Stimulated activated CD8-positive, alpha-beta memory T cell treated with anti-CD3 and anti-CD28 coated beads, Interleukin-4, amount 100 ng/mL, for 1 hour (primary cell): ENCODE measurements at places on chromosomes 5 and 9.

- no peak for DNase-seq
These were observed 11.3 kb downstream of the DBN1 start for GRCh38 chr5:177462021-177462670.

GRCh38 chr9:121949364-121949763 is 143.7 kb downstream of the TTLL11 start:
- no peak for DNase-seq

DNA sequence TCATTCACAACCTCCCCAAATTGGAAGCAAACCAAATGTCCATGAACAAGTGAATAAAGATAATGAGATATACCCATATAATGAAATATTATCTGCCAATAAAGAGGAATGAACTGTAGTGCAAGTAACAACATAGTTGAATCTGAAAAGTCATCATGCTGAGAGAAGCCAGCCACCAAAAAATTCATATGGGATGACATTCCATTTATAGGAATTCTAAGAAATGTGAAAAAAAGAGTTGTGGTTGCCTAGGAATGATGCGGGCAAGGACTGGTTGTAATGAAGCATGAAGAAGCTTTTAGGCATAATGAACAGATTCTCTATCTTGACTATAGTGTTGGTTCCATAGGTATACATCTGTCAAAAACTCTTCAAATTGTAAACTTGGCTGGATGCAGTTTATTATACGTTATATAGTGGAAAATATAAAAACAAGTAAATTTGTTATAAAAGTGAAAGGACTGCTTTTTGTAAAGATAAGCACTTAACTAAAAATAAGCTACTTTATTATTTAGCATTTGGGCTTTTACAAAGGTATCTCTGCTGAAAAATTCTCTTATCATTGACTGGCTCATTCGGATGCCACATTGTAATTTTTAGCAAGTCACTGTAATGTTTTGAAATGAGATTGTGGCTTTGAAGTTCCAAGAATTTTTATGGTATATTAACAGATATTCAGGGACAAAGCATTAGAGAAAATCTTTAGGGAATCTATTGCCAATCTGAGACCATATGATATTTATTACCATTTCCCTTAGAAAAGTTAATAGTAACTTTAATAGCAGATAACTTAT is 21.2 kb upstream of the TTC23L start:
- DNase-seq = no peak

DNA sequence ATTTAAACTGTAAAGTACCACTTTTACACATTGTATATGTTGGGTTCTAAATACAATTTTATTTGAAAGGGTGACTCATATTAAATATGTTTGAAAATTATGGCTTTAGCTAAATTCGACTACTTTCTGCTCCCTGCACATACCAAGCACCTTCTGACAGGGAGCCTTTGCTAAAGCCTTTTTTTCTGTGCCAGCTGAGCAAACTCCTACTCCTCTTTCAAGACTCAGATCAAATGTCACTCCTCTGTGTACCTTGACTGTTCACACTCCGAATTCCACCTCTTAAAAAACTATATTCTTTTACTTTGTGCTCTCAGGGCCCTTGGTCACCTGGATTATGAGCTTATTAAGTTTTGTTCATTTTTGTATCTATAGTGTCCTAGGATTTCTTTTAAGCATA is 6.5 kb upstream of the OXCT1 start:
- no peak for DNase-seq

DNA sequence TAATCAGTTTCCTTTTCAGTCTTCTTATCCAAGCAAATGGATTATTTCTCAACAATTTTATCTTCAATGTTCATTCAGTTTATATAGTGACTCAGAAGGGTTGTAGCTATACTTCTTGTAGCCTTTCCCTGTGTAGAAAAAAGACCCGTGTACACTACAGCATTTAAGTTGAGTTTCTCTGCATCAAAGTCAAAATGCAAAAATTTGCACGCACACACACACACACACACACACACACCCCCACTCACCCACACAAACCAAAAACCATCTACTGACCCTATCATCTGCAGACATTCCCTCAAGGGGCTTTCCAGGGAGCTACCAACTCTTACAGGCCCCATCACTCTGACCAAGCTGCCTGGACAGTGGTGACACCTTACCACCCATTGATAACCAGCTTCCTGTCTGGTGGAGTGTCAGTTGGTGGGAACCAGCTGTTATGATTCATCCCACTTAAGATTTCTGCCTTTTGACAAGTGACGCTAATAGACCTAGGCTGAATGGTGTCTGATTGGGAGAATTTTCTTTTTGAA is 12.2 kb upstream of the ELL2 start:
- DNase-seq = no peak

GRCh38 chr5:6291961-6292360 is 86.4 kb downstream of the MED10 start:
- no peak for DNase-seq

DNA sequence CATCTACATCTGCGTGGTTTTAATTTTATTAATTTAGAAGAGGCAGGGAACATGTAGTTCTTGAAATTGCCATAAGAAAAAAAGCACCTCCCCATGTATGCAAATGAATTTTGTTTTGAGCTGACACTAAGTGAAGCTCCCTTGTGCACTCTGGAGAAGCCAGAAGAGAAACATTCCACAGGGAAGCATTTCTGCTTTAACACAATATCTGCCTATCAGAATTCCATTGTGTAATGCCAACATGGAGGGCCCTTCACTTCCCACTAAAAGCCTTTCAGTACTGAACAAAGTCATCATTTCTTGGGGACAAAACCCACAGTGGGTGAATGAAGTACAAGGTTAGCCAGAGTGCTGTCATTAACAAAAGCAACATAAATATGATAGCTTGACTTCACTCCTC is 59.7 kb downstream of the PRELID2 start:
- DNase-seq = no peak

DNA sequence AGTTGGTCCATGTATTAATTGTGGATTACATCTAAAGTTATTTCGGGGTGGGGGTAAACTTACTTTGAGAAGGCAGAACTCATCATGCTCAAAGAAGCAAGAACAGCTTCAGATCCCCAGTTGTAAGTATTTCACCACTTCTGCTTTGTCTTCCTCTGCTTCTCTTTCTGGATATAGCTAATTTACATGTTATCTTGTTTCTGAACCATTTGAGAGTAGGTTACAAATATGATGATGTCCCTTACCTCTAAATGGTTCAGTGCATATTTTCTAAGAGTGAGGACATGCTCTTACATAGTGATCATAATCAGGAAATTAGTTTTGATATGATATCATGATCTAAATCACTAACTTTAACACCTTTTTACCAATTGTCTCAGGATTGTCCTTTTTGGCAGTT is 11.9 kb downstream of the TRIO start:
- no peak for DNase-seq

- DNase-seq = no peak
These were observed 93.4 kb upstream of the COL5A1 start for GRCh38 chr9:134548185-134548584.

DNA sequence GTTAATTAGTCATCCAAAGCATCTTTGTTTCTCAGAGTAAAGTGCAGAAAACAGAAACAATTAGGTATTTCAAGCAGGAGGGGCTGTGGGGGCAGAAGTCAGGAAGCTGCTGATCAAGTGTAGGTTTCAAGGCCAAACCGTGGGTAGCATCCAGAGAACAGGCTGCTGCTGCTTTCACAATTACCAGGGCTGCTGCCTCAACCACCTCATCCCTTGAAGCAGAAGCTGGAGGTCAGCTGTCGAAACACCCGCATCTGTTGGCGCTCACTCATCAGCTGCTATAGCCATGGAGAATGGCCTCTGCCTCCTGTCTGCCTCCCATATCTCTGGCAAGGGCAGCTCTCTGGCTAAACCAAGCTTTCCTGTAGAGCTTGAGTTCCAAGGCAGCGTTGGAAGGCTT is 122.9 kb upstream of the OSMR start:
- DNase-seq = no peak

GRCh38 chr5:14108170-14108996 is 34.8 kb upstream of the TRIO start:
- no peak for DNase-seq

GRCh38 chr5:17094830-17095229 is 122.6 kb upstream of the BASP1 start:
- no peak for DNase-seq

- no peak for DNase-seq
These were observed 61.8 kb downstream of the C9 start for GRCh38 chr5:39302472-39302871.

GRCh38 chr5:180208435-180209081 is 453 bp downstream of the RASGEF1C start:
- no peak for DNase-seq
